ENCODE measurements at places on chromosomes 6 and 20.

GRCh38 chr6:86529635-86530034 is 407.7 kb upstream of the HTR1E start:
- DNase-seq, result no peak

- DNase-seq, result no peak
Observed at GRCh38 chr6:61679625-61680024, 606.4 kb downstream of the KHDRBS2 start.

GRCh38 chr6:144652292-144652891 is 367.3 kb downstream of the UTRN start:
- no peak for DNase-seq

GRCh38 chr6:35857853-35858252 is 52.7 kb downstream of the LHFPL5 start:
- no peak for DNase-seq

DNA sequence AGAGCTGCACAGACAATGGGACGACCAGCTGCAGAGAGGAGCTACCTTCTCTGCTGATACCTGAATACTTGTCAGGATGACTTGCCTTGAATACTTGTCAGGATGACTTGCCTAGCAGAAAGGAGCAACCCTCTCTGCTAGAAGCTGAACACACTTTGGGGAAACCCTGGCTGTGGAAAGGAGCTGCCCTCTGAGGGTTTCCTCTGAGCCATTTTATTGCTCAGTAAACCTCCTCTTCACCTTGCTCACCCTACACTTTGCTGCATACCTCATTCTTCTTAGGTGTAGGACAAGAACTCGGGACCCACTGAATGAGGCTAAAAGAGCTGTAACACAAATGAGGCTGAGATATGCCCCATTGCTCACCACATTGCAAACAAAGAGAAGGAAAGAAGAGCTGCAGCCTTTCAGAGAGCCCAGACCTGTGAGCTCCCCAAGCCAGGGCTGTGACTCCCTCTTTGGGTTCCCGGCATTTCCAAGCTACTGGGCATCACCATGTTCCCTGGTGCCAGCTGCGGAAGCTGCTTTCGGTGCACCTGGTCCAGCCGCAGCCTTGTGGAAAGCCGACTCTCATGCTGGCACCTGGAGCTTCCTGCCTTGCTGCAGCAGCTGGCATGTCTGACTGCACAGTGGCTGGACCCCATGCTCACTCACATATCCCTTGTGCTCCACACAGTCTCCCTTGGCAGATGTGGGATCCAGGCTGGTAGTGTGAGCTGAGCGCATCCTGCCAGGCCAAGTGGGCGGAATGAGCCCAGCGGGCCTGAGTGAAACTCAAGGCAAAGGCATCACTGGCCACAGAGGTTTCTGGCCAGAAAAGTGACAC is 106.7 kb upstream of the AHI1 start:
- no peak for DNase-seq

DNA sequence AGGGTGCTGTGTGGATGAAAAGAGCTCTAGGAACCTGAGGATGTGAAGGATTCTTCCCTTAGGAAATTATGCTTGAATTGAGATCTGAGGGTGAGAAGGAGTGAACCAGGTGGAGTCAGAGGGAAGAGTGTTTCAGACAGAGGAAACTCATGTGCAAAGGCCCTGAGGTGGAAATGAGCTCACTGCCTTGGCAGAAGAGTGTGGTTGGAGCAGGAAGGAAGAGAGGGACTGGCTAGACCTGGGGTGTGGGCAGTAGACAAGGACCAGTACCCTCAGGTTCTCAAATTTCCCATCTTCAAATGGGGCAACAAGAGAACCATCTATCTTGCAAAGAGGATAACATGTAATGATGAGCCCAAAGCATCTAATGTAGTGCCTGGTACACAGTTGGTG is 24.0 kb upstream of the GTSF1L start:
- no peak for DNase-seq
